Stimulated activated CD8-positive, alpha-beta memory T cell treated with anti-CD3 and anti-CD28 coated beads, Interleukin-15, amount 100 ng/mL, for 4 hours (primary cell): ENCODE measurements at places on chromosomes 3 and 15.
A peak's percentile ranks its signal among the peaks of the same experiment; 100 is the strongest.

- DNase-seq = no peak
These were observed 65.3 kb downstream of the IGF2BP2 start for GRCh38 chr3:185759512-185759911.

DNA sequence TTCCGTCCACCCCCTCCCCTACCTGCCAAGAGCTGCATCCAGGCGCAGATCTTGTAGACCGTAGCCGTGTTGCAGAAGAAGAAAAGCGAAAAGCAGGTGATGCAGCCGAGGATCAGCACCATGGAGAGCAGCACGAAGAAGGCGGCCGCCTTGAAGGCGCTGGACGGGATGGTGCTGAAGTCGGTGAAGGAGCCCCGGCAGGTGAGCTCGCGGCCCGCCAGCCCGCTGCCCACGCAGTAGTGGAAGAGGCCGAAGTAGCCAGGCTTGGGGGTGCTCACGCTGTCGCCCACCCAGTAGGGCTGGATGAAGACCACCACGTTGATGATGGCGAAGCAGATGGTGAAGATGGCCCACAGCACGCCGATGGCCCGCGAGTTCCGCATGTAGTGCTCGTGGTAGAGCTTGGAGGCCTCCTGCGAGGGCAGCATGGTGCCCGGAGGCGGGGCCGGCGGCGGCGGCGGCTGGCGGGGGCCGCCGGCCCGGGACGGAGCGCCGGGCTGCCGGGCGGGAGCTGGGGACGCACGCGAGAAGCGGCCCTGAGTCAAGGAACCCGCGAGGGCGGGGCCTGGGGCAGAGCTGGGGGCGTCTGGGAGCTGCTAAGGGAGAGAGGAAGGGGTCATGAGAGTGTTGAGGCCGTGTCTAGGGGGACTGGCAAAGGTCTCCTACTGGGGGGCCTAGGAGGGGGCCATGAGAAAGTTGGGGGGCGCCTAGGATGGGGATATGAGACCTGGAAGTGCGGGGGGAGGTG, 1.2 kb downstream of the LHFPL4 start:
- no peak for DNase-seq

GRCh38 chr15:90910441-90911301, 7.6 kb downstream of the MAN2A2 start:
- DNase-seq = no peak

DNA sequence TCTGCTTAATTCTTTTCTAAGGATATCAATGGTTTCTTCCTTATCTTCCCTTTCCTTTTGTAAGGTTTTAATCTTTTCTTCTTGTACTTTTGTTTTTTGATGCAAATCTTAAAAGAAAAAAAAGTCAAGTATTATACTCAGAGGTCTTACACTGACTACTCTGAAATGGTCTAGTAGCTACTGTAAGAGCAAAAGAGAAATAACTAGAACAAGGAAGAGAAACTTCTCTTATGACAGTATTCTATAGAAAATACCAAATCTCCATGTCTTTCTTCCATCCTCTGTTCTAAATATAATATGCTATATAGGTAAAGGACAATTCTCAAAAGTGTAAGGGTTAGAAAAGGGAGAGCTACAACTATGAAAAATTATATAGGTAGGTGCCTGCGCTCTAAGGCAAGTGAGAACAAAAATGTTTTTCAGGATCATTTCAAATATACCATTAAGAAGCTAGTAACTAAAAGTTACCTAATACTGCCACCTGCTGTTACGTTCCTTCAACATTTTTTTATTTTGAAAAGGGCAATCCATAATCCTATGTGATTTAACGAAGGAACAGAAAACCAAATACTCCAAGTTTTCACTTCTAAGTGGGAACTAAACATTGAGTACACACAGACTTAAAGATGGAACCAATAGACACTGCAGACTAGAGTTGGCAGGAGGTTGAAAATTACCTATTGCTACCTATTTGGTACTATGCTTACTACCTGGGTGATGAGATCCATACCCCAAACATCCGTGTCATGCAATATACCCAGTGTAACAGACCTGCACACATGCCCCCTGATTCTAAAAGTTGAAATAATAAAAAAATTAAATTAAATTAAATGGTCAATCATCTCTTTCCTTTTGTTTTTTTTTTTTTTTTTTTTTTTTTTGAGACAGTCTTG, 36.7 kb downstream of the CIP2A start:
- DNase-seq = no peak

- DNase-seq = no peak
These were observed 55.8 kb downstream of the TBC1D5 start for GRCh38 chr3:17686613-17687012.

GRCh38 chr3:1969281-1969680, 129.4 kb upstream of the CNTN4 start:
- no peak for DNase-seq

DNA sequence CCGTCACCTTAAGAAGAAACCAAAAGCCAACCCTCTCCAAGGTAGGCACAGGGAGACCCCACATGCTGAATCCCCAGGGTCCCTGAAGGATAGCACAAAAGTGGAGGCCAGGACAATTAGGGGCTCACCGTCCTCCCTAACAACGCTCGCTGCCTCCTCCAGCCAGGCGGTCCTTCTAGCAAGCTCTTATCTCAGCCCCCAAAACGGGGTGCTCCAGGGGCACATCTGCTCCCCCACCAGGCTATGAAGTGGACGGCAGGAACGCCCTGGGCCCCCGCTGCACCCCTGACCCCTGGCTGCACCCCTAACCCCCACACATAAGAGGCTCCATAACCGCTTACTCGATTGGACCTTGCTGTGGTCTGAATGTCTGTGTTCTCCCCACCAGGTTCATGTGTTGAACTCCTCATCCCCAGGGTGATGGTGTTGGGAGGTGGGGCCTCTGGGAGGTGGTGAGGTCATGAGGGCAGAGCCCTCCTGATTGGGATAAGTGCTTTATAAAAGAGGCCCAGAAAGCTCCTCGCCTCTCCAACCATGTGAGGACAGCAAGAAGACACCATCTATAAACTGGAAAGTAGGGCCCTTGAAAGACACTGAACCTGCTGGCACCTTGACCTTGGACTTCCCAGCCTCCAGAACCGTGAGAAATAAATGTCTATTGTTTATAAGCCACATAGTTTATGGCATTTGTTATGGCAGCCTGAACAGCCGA, 153.3 kb downstream of the NUP210 start:
- no peak for DNase-seq

- DNase-seq = no peak
These were observed 59.1 kb upstream of the TOP2B start for GRCh38 chr3:25723802-25724201.

GRCh38 chr3:127671523-127672428, 976 bp upstream of the ABTB1 start:
- no peak for DNase-seq

- no peak for DNase-seq
These were observed 108.8 kb downstream of the EPHB1 start for GRCh38 chr3:134903837-134904236.

- DNase-seq = no peak
These were observed 10.2 kb upstream of the TIPARP start for GRCh38 chr3:156664011-156664830.

DNA sequence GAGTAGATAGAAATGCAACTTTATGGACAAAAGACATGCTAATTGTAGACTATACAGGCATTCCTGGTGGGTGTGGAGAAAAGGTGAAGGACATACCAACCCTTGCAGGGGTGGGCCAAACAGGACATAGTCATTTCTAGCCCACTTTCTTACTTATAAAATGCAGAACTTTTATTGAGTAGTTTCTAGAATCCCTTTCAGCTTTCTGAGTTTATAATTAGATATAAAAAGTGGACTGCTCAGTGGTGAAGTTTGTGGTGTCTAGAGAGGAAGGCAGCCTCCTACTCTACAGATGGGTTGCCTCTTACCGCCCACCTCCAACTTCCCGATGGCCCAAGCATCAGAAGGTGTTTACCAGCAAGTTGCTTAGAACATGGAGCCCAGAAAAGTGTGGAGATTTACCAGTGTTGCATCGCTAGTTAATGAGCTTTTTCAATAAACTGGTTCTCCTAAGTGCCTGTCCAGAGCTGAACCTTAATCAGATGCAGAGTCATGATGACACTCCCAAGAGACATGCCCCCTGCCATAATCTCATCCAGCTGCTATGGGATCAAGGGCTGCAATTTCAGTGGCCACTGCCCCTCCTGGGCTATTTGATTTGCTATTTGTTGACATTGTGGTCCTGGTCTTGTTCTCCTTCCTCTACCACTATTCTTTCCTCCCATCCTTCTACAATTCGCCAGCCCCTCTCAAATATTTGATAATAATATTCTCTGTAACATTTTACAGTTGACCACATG, 77.5 kb upstream of the STRIT1 start:
- DNase-seq = no peak

DNA sequence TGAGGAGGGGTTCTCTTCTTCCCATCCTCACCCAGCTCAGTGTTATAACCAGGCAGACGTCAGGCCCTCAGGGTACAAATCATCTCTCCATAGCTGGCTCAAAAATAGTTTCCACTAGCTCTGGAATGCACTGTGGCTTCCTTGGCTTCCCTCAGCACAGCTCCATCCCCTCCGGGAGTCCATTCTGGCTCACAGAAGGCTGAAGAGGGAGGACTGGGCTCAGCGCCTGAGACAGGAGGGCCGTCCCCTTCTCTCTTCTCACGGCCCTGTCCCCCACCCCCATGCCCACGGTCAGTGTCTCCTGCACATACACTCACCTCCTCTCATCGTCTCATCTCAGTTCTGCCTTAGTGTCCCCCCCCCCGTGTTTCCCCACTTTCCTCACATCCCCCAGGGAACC, 50.1 kb downstream of the UMPS start:
- no peak for DNase-seq

GRCh38 chr3:101143012-101143411, 149.8 kb upstream of the ABI3BP start:
- no peak for DNase-seq

GRCh38 chr3:149581681-149582370, 76.0 kb downstream of the WWTR1 start:
- no peak for DNase-seq

DNA sequence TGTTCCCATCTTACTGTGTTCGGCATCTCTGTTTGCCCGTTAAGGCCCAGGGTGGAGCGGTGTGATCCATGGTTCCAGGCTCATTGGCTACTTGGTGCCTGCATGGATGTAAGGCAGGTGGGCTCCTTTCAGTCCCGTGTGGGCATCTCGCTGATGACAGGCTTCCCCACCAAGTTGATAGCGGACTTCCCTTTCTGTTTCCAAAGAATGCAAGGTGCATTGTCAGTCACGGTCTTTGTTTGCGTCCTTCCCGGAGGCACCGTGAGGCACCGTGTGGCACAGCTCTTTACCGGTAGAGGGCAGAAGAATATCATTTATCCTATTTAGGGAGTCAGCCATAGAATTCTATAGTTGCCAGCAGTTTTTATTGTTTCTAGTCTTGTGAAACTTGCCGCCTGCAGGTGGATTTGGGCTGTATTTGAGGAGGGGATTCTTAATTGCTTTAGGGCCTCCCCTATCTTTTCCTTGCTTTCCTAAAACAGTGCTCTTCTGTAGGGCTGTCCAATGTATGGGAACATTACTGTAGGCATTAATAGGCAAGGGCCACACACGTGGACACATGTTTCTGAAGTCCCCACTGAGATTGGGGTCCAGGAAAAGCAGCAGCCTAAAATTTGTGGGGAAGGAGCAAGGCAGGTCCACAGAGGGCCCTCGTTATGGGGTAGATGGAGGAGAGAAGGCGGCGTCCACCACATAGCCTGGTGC, 244.1 kb downstream of the SLCO3A1 start:
- DNase-seq = no peak

GRCh38 chr3:30924763-30925162, 30.3 kb upstream of the GADL1 start:
- DNase-seq = no peak

DNA sequence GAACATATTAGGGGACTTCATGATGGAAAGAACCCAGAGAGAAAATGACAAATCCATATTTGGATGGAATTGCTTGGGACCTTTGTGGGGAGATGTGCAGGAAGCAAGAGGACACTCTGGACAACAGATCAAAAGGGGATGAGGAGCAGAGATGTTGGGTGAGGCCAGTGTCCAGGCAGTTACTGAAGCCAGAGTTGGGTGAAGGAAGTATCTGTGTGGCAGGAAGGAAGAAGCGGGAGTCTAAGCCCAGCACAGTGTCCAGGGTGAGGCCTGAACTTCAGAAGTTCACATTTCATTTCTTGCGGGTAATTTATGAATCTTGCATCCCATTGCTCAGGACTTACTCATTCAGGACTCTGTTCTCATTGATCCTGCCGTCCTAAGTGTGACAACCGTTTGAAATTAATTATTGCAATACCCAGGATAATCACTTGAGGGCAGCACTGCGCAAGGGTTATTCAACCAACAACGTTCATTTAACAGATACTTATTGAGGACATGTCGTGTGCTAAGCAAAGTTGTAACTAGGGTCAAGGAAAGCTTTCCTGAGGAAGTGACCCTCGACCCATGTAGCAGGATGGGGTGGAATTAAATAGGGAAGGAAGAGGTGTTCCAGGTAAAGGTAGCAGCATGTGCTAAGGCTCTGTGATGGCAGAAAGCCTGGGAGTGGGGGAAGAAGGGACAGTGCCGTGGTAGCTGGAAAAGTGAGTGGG, 61.3 kb upstream of the CMTM8 start:
- peak; percentile 19 for DNase-seq

DNA sequence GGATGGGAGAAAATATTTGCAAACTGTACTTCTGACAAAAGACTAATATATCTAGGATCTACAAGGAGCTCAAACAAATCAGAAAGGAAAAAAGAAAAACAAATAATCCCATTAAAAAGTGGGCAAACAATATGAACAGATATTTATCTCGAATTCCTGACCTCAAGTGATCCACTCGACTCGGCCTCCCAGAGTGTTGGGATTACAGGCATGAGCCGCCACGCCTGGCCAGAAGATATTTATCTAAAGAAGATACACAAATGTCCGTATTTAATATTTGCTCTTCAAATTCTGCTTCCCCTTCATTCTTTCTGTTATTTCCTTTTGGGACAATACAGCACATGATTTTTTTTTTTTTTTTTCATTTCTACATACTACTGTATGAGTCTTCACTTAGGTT, 151.7 kb upstream of the GRM7 start:
- DNase-seq = no peak
